HS-5 (cell line): ENCODE measurements at places on chromosomes 7 and 10.

GRCh38 chr10:116891208-116891607, 41.9 kb downstream of the ENO4 start:
- DNase-seq, result peak; percentile 69

DNA sequence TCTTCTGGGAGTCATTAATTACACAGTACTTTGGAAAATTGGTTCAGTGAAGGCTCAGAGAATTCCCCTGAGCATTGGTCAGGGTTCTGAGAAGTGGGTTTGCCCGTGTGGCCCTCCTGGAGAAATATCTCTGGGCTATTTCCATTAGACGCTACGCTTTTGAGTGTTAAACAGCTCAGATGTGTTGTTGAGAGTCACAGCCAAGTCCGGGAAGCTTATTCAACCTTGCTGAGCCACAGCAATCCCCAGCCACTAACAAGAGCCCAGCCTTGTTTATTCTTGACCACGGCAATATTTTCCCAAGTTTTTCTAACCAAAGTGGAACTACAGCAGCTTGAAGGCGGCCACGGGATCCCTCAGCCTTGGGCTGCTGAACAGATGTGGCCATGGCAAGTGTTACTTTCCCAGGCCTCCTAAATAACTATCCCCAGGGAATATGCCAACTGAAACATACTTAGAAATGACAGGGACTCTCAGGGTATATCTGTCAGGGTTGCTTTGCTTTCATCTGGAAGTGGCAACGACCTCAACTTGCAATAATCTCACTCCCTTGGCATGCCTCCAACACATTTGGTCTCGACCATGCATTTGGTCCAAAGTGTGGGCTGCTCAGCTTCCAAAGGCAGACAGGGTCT, 214.7 kb downstream of the EMX2 start:
- no peak for DNase-seq

GRCh38 chr10:35993591-35994515, 351.8 kb upstream of the FZD8 start:
- DNase-seq, result no peak

GRCh38 chr10:97069576-97070362, 116.0 kb downstream of the SLIT1 start:
- DNase-seq, result no peak

DNA sequence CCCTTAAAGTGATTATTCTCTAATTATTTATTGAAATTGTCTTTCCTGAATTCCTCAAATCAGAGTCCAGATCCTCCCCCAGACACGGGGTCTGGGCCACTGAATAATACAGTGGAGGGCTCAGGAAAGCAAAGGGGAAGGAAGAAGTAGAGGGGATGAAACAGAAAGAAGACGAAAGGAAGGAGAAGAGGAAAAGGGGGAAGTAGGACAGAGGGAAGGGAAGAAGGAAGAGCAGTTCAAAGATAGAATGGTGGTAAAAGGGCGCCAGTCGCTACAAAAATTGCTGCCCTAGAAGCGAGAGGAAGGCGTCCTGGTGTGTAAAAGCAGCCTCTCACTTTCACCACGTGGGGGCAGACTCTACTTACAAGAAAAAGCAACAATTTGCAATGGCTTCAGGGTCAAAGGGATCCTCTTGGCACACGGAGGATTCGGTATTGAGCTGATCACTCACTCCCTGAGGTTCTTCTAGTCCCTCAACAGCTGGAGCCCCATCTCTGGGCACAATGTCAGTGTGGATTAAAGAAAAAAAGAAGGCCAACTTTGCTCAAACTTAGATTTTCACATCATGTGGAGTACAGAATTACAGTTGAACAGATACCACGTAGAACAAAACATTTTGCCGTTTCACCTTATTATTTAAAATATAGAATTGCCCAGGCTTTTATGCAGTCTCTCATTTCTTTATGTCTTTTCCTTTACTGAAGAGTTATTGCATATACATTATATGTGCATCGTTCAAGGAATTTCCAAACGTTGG, 31.4 kb upstream of the NPVF start:
- DNase-seq, result peak; percentile 33

DNA sequence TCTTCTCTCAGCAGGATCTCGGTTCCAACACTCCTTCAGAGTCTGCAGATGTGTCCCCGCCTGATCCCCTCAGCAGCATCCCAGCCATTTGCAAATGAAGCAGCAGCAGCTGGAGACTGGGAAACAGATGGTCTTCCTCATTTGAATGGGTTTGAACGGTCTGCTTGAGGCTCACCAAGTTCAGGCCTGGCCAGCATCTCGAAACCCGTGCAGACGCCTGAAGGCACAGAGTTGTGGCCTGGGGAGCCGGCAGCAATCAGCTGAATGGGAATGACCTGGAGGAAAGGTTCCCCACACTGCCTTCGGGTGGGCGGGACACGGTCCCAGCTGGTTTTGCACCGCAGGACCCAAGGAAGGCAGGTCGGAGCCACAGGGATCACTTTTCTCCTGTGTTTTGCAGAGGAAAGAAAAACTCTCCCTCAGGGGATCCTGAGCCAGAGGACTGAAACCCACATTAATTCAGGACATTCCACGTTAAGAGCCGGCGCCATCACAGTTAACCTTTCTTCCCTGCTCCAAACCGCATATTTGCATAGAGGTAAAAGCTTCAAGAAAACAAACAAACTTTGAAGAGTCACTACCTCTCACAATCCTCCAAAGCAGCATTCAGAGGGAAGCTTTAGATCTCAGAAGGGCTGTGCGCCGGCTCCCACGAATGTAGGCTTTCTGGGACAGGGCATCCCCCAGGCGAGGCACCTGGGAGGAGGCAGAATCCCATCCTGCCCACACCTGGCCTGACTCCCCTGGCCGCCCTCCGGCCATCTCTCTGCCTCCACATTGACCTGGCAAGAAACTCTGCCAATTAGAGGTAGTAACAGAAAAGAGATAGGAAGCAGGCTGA, 17.7 kb downstream of the FGFR2 start:
- no peak for DNase-seq

- no peak for DNase-seq
Measured at GRCh38 chr7:816751-817671, 15.3 kb upstream of the SUN1 start.

DNA sequence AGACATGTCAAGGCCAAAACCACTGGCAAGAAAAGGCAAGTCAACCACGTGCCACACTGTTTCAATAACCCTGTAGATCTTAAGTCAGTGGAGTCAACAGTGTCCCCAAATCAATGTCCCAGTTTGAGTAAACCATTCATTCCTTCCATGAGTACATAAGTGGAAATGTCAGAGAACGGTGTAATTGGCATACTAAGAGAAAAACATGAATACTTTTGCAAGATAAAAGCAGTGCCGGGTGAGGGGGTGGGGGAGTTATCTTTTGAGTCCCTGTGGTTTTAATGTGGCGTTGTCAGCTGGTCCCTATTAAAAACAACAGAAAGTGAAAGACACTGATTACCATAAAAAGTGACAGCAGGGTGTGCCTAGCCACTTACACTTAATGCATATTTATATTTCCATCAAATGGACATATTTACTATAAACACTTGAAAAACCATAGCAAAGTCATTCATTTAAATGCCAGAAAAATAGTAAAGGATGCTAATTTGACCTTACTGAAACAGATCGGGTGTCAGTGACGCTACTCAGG, 37.8 kb downstream of the RSU1 start:
- DNase-seq, result no peak

DNA sequence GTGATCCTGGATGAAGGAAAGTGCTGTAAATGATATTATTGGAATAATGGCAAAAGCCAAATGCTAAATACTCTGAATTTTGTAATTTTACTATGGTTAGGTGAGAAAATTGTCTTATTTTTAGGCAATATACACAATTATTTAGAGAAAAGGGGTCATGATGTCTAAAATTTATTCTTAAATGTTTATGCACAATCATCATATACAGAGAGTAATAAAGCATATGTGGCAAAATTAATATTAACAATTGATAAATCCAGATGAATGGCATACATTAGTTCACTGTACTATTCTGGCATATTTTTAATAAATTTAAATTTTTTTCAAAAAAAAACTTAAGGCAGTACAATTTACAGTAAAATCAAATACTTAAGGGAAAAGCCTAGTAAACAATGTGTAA, 7.4 kb downstream of the IPMK start:
- no peak for DNase-seq

DNA sequence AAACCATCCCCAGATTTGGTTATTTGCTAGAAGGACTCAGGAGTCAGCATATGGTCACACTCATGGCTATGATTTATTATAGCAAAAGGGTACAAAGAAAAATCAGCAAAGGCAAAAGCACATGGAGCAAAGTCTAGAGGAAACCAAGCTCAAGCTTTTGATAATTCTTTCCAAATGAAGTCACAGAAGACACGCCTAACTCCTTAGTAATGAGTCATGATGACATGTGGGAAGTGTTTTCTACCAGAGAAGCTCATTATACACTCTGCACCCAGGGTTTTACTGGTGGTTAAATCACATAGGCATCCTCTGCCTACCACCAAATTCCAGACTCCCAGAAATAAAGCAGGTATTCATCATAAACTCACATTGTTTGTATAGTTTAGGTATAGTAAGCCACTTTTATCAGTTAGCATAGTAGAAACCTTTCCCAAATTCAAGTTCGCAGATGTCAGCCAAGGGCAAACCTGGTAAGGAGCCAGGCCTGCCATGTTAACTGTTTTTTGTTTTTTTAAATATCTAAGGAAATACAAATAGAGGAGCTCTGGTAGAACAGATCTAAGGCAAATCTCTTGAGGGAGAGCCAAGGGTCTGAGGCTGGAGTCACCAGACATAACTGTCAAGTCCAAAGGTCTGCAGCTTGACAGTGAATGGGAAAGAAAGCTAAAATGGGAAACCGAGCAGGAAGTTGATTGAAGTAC, 15.4 kb upstream of the HIBADH start:
- DNase-seq, result peak; percentile 97

- no peak for DNase-seq
Measured at GRCh38 chr10:69892816-69893215, 91.1 kb downstream of the COL13A1 start.

- no peak for DNase-seq
Measured at GRCh38 chr10:23395017-23395416, 43.9 kb upstream of the OTUD1 start.

GRCh38 chr7:132469264-132469663, 107.0 kb downstream of the PLXNA4 start:
- DNase-seq, result no peak

GRCh38 chr7:106485031-106485551, 175.9 kb downstream of the CCDC71L start:
- DNase-seq, result peak; percentile 60

- no peak for DNase-seq
Measured at GRCh38 chr10:119859420-119860258, 13.0 kb downstream of the MCMBP start.

- no peak for DNase-seq
Measured at GRCh38 chr10:51590818-51591217, 108.6 kb downstream of the CSTF2T start.

DNA sequence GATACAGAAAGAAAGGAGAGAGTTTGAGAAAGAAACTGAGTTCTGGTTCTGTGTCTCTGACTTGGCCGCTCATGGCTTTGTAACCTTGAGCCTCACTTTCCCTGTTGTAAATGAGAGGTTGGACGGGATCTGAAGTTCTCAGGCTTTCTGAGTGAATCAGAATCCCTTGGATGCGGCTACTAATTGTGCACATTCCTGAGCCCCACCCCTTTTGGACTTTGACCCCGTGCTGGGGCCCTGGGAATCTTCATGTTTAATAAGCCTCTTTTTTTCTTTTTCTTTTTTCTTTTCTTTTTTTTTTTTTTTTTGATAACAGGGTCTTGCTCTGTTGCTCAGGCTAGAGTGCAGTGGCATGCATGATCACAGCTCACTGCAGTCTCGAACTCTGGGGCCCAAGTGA, 26.9 kb downstream of the SLC25A28 start:
- no peak for DNase-seq

DNA sequence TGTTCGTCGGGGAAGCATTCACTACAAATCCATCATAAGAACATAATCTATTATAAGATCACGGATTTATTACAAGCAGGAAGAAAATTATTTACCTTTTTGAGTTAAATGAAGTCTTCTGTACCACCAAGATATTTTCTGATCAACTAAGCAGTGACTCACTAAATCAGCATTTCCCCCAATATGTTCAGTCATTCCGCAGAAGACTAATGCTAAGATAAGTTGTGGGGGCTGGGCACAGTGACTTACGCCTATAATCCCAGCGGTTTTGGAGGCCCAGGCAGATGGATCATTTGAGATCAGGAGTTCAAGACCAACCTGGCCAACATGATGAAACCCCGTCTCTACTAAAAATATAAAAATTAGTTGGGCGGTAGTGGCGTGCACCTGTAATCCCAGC, 144.2 kb upstream of the EGR2 start:
- no peak for DNase-seq

GRCh38 chr10:110762849-110763211, 108.9 kb upstream of the PDCD4 start:
- DNase-seq, result no peak

DNA sequence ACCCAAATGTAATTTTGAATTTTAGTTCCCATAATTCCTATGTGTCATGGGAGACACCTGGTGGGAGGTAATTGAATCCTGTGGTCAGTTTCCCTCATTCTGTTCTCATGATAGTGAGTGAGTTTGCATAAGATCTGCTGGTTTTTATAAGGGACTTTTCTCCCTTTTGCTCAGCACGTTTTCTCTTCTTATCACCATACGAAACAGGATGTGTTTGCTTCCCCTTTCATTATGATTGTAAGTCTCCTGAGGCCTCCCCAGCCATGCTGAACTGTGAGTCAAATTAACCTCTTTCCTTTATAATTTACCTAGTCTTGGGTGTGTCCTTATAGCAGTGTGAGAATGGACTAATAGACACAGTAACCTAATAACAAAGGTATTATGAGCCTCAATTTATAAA, 36.1 kb upstream of the ZNF736 start:
- DNase-seq, result no peak

DNA sequence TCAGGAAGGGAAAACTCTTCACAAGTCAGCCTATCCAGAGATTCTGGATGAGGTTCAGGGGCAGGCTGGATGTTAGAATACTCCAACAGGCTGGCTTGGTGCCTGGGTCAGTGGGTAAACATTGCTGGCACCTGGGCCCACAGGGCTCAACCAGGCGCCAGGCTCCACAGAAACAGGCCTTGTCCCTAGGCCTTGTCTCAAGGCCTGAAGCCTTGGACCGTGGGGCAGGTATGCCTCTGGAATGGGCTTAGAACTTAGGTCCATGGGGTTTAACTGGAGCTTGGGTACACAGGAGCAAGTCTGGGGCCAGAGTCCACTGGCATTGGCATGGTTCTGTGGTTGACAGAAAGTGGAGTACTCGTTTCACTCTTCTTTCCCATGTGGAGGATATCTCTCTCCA, 263.0 kb upstream of the ETV1 start:
- DNase-seq, result no peak

DNA sequence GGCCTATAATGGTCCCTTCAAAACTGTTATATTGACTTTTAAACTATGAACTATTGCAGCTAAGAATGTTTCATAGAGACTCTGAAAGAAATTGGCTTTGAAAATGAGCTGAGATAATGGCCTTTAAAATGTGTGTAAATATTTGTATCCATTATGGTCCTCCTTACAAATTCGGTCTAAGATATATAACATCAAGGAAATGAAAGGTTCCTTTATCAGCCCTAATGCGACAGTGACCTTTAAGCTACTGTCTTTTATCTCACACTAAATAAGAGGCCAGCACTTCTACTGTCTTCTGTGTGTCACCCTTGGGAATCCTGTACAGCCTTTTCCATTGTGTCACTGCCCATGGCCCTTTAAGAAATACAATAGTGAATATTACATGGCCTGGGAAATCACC, 19.5 kb downstream of the COL28A1 start:
- no peak for DNase-seq
